Astrocyte of the cerebellum (primary cell): ENCODE measurements at places on chromosomes 4 and X.
A peak's percentile ranks its signal among the peaks of the same experiment; 100 is the strongest.

DNA sequence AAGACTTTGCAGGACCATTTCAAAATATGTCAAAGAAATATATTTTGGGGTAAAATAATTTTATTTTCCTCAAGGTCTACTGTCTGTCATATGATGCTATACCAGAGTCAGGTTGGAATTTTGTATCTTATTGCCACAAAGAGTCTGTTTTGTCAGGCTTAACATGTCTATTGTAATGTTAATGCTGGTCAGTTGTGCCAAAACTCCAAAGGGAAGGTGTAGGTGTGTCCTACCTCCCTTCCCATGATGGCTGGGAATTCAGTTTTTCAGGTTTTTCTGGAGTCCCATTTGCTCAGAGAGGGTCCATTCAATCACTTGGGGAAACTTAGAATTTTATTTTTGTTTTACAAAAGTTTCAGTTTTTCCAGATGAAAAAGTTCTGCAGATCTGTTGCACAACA, 33.3 kb upstream of the SLC25A4 start:
- no peak for DNase-seq

DNA sequence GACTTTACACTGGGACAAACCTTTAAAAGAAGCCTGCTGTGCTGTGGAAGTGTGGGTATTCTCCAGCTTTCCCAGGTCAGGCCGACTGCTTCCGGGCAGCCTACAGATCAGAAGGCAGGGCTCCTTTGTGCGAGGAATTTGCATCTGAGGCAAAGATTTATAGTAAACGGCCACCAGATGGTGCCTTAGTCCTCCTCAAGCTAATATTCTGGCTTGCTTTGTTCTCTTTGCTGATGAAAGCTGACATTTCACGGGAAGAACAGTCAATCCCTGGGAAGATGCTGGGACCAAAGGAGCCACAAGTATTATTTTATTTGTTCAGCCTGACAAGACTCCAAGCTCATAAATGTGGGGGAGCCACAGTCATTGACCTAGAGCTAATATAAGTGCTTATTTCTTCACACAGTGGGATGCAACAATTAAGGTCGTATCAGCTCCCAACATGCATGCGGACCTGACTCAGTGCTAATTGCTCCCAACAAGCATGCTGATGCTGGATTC, 120.7 kb upstream of the TRIM2 start:
- peak; percentile 73 for DNase-seq

- no peak for DNase-seq
Measured at GRCh38 chrX:23331701-23332100, 2.9 kb upstream of the PTCHD1 start.

DNA sequence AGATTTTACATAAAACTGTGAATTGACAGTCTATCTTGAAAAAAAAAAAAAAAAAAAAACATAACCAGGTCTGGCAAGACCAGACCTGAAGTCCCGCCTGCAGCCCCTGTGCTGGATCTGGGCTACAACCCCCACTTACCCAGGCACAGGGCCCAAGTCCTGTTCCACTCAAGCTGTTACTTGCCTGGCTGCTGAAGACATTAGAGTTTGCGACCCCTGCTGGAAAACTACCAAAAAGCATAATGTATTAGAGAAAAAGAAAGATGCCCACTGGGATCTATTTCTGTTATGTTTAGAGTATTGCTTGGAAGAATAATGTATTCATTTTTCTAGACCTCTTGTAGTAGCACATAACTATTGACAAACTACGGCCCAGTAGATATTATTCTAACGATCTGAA, 4.7 kb downstream of the HS3ST1 start:
- no peak for DNase-seq

GRCh38 chr4:118904935-118905334, 16.3 kb downstream of the SYNPO2 start:
- no peak for DNase-seq

- DNase-seq = no peak
Measured at GRCh38 chr4:9704551-9705332, 76.7 kb upstream of the DRD5 start.

DNA sequence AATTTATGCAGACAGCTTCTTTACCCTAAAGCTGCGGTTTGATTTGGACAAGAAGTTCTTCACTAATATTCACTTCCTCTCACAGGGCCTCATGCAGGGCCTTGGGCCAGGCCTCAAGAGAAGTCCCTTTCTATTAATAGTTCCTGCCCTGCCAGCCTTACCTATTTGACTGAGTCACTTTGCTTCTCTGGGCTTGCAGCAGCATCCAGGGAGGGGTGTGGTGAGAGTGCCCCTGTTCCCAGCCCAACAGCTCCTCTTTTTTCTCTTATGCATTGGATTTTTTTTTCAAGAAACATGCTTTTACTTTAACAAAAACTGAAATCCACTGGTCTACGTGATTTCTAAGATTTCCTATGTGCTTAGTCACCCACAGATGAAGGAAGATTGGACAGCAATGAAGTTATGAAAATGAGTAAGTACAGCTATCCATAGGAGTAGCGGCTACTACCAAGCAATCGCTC, 26.7 kb downstream of the FAM156B start:
- no peak for DNase-seq

DNA sequence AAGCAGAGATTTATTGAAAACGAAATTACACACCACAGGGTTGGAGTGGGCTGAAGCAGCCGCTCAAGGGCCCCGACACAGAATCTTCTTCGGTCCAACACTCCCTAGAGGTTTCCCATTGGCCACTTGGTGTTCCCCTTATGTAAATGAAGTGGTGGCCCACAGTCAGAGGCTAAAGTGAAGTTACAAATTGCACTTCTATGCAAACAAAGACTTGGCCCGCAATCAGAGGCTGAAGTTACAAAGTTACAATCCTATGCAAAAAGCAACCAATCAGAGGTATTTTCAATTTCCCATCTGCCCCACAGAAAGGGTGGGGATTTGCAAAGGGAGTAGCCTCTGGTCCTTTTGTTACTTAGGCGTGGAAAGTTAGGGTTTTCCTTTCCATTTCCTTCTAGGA, 35.7 kb upstream of the SLC25A43 start:
- no peak for DNase-seq

- no peak for DNase-seq
Measured at GRCh38 chr4:124095621-124096020, 616.9 kb downstream of the ANKRD50 start.

DNA sequence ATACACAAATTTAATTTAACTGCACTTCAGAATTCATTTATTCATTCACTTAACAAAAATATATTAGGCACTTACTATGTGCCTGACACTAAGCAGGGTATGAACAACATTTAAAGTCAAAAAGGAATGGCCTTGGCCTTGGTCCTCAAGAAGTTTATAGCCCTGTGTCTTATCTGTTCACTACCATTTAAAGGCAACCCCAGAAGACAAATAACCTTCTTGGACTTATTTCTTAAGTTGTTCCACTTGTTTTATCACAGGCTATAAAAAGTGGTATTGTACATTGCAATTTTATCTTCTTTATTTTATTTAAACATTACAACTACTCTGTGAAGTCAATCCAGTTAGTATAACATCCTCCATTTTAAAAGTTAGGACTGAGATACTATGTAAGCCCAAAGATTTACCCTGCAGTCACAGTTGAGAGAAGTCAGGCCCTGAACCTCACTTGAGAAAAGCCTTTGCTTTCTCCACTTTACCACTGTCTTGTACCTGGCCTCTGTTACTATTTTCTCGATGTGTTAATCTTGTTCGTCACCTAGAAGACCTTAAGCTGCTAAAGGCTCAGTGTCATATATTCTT, 305.6 kb upstream of the DIPK2B start:
- no peak for DNase-seq

DNA sequence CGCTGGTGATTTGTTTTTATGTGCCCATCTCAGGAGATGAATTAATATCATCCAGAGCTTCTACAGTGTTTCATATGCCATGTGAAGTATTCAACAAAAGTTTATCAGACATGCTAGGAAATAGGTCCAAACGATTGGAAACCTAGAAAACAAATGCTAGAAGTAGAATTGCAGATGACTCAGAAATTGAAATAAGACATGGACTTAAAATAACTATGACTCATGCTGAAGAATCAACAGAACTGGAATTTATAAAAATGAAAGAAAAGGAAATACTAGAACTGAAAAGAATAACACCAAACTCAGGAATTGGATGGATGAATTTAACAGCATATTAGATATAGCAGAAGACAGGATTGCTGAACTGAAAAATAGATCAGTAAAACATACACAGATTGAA, 172.7 kb upstream of the GIMD1 start:
- peak; percentile 40 for DNase-seq

DNA sequence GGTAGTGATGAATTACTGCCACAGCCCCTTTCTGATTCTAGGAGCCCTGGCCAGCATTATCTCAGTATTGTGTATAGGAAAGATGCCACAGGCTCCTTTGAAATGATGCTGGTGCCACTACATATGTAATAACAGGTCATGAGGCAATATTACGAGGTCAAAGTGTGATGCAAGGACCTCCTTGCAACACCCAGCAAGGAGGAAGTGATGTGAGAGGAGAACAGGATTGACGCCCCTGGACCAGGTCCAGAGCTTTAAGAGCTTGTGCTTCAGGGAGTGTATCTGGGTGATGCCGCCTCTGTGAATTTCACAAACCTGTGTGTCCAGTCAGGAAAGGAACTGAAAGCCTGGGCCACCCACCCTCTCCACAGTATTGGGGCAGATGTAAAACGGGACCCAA, 261.8 kb downstream of the MID1IP1 start:
- no peak for DNase-seq

- DNase-seq = no peak
Measured at GRCh38 chr4:148447681-148448080, 5.5 kb upstream of the NR3C2 start.

DNA sequence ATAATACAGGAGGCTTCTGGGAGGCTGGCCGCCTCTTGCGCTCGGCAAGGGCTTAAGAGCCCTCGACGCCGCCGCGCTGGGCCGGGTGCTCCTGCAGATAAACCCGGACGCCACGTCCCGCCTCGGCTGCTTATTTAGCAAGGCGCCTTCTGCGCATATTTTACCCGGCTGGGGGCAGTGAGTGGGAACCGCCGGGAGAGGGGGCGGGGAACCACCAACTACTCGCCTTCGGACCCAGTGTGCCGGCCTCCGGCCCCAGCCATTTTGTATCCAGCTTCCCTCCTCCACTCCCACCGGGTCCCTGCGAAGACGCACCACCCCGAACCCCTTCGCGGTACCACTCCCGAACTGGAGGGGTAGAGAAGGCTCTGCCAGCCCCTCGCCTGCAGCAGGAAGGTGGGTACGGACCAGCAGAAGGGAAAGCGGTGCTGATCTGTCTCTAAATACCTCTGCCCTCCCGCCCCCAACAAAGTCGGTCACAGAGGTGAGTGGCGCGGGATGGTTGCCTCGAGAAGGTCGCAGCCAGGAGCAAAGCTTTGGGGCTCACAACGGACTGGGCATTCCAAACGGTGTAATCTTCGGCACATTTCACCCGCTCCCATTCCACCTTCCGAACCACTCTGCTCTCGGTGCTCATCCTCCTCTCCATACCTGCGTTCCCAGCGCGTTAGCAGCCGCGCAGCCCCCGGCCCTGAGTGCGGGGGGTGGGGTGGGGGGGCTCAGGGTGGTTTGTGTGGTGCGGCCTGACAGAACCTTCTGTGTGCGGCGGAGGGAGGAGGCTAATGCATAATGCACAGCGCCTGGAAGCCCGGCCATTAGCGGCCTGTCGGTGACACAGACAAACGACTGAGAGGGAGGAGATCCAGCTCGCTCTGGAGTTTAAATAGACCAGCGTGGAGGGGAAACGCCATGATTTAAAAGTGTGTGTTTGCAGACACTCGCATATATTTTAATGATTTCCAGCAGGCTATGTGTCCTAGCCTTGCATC, 4.9 kb upstream of the BCOR start:
- no peak for DNase-seq

DNA sequence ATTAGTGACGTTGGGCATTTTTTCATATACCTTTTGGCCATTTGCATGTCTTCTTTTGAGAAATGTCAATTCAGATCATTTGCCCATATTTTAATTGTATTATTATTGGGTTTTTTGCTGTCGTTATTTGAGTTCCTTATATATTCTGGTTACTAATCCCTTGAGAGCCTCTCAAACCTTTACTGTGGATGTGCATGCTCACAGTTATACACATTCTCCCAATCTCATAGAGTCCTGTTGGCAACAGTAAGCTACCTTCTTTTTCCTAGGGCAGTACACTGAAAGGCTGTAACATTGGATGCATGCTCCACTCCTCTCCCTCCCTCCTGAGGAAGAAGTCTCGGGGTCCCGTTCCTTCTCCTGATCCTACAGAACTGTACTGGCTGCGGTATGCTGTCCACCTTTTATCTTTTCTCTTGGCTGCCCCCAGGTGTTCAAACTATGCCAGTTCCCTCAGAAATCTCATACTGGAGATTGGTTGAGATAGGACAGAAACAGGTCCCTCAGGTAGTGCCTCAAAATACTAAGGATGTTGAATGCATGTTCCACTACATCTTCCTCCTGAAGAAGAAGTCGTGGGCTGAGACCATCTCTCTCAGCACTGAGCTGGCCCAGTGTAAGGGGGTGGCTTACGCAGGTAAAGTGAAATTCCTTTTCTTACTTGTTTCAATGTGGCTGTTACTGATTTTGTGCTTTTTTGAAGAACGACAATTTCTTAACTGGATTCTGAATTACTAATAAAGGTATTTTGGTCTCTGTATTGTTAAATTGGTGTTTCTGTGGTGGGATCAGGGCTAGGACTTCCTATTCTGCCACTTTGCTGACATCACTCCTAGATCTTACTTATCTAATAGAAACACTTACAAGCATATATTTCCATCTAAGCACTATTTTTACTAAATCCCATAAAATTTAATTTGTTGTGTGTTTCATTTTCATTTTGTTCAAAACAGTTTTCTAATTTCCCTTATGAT, 145.4 kb upstream of the HUWE1 start:
- no peak for DNase-seq
